ENCODE measurements at places on chromosomes 2 and 18.

DNA sequence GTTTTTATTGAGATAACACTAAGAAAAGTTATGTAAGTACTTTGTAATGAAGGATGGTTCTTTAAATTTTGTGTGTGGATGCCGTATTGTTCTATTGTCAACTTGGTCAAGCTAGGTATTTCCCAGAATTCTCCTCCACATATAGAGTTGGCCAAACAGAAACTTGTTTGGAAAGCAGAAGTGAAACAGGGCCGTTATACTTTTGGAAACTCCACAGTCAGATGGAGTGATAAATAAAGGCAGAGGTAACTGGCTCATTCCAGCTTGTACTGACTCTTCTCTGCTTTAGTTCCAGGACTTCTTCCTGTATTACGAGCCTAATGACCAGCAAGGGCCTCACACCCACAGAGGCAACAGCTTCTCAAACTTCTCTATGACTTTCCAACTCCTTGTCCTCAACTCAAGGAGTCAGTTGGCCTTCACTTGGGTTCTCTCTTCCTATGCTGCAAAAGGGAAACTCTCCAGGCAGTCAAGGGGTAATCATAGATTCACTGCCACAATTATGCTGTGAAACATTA, 16.4 kb upstream of the STARD7 start:
- no peak for DNase-seq

- DNase-seq = no peak
Measured at GRCh38 chr2:180038997-180039396, 31.9 kb upstream of the CWC22 start.

- peak; percentile 19 for DNase-seq
Measured at GRCh38 chr2:152097290-152097800, 1.5 kb downstream of the CACNB4 start.

DNA sequence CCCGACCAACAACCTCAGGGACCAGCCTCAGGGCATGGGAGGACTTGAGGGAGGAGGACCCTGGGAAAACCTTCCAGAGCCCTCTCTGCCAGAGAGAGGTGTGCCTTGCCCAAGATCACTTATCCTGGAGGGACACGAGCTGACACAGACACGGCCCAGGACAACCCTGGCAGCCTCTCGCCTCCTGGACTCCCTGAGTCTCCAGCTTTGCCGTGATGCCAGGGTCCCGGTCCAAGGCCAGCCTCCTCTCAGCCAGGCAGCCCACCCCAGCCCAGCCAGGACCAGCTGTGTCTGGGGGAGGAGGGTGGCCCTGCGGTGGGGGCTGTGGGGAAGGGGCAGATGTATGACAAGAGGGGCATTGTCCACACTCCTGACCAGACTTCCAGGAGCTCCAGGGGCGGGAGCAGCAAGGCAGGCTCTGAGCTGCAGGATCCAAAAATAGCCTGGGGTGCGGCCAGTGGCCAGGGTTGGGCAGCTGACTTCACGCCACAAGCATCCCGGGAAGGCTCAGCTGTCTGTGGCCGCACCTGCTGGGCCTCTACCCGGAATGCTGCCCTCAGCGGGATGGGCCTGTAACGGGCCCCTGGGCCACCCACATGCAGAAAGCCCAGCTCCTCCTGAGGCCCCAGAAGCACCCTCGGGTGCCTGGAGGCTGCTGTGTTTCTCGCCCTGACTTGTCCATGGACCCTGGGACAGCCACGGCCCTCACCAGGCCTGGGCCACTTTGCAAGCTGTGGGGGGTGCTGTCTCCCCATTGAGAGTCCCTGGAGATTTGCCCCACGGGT, 65.5 kb upstream of the GPC1 start:
- DNase-seq = no peak

- DNase-seq = no peak
Measured at GRCh38 chr2:70671092-70671675, 96.8 kb downstream of the ADD2 start.

- DNase-seq = no peak
Measured at GRCh38 chr2:148533004-148533403, 111.5 kb upstream of the EPC2 start.

- no peak for DNase-seq
Measured at GRCh38 chr2:78576409-78576808, 449.1 kb upstream of the REG3G start.

- DNase-seq = no peak
Measured at GRCh38 chr2:85485815-85486214, 53.2 kb upstream of the MAT2A start.
